ENCODE measurements at places on chromosomes 4 and X.

DNA sequence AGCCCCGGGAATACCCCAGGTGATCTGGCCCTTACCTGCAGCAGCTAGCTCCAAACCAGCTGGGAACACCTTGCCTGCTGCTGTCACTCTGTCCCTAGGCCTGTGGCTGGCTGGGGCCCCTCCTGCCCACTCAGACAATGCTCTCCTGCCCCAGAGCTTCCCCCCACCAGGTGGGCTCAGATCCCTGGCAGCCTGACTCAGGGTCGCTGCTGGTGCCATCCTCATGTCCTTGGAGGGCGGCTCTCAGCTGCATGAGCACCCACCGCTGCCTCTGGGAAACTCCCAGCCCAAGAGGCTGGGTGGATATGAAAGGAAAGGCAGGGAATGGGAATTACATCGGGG, 15.8 kb downstream of the C4orf50 start:
- DNase-seq: no peak

- peak; percentile 21 for DNase-seq
Observed at GRCh38 chrX:50747471-50747900, 66.5 kb downstream of the SHROOM4 start.

GRCh38 chr4:76279462-76279861, 27.1 kb upstream of the STBD1 start:
- DNase-seq: no peak

- DNase-seq: no peak
Observed at GRCh38 chrX:68632491-68632890, 15.0 kb upstream of the STARD8 start.

GRCh38 chrX:104566681-104567501, 892 bp downstream of the IL1RAPL2 start:
- DNase-seq: peak; percentile 35

DNA sequence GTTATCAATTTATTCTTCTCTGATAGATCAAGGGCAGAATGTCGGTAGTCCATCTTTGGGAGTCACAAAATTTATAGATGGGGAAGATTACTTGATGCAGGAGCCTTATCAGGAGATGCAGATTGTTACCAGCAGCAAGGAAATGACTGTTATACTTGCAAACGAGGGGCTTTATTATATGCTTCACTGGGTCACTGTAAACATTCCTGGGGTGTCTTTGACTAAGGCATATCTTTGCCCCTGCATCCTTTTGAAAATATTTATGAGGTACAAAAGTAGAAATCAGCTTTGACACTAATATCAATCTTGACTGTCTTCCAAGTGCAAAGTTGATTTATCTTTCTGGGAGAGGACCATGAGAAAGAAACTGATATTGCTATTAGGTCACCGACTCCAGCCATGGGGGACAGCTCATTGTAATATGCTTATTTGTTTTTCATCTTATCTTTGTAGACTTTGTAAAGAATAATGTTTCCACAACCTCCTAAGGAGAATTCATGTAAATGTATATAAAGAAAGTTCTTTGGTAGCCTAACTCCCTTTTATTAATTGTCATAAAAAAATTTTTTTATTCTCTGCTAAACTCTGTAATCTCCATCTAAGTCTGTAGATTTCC, 177.3 kb upstream of the EMCN start:
- no peak for DNase-seq

GRCh38 chrX:46400530-46401443, 144.4 kb downstream of the ZNF674 start:
- DNase-seq: no peak

- DNase-seq: no peak
Observed at GRCh38 chr4:155568641-155569220, 97.9 kb upstream of the GUCY1A1 start.

DNA sequence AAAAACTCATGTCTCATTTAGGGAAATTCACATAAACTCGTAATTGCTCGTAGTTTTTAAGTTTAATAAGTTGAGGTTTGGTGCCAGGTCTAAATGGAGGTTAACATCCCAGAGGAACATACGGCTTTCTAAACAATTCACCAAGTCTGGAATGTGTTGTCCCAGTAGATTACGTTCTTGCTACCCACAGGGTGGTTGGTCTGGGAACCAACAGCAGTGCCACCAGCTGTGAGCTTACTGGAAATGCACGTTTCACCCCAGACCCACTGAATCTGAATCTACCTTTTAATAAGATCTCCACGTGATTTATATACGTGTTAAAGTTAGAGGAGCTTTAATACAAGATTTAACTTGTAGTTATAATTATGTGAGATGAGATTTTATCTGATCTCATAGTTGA, 134.3 kb downstream of the BMPR1B start:
- DNase-seq: no peak

DNA sequence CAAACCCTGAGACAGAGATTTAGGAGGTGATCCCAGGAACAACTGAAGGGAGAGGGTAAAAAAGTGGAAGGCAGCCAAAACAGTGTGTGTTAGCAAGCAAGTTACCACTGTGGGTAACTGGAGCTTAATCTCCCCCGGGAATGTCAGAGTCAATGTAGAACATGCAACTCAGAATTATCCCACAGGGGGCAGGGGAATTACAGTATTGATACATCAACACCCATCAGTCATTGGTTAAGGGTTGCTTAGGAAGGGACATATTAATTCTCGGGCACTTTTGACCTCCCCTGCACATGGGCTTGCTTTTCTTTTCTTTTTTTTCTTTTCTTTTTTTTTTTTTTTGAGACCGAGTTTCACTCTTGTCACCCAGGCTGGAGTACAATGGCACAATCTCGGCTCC, 29.3 kb downstream of the CXorf58 start:
- DNase-seq: no peak

GRCh38 chrX:39431893-39432292, 630.6 kb downstream of the MID1IP1 start:
- DNase-seq: no peak

DNA sequence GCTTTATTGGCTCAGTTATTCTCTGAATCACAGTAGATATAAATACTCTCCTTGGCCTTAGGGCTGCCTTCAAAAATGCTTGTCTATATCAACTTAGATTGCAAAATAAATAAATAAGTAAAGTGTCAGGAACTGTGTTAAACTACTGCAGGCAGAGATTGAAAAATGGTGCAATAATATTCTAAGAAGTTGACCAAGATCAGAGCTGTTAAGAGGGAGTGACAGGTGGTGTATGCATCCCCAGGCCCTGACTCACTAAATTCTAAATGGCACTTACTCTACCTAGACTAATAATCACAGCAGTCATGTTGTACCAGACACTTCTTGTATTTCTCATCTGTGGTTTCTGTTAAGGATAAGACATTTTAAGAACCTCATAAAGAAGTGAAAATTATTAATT, 235.1 kb upstream of the SPOCK3 start:
- no peak for DNase-seq

GRCh38 chr4:72295966-72296557, 264.3 kb downstream of the NPFFR2 start:
- peak; percentile 5 for DNase-seq

DNA sequence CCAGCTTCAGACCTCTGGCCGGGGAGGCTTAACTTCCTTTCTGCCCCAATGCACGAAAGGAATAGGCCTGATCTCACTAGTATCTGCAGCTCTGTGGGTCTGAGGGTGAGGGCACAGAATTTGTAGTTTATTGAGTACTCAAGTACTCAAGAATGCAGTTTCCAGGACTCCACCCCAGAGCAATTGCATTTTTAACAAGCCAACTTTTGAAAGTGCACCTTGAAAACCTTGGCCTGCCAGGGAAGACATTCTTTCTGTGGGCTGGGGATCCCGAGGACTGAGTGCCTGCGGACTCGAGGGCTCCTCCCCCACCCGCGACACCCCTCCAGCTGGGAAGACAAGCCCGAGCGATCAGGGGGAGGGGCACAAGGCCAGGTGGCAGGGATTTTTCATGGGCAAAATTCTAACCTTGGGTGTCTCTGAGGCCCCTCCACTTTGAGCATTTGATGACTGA, 22.4 kb downstream of the RS1 start:
- peak; percentile 40 for DNase-seq

GRCh38 chr4:6441202-6441582, 31.2 kb downstream of the PPP2R2C start:
- DNase-seq: no peak

Measured in nephron progenitor cell (in vitro differentiated cells).